Fibroblast of skin of abdomen (primary cell): ENCODE measurements at places on chromosomes 5 and 9.

DNA sequence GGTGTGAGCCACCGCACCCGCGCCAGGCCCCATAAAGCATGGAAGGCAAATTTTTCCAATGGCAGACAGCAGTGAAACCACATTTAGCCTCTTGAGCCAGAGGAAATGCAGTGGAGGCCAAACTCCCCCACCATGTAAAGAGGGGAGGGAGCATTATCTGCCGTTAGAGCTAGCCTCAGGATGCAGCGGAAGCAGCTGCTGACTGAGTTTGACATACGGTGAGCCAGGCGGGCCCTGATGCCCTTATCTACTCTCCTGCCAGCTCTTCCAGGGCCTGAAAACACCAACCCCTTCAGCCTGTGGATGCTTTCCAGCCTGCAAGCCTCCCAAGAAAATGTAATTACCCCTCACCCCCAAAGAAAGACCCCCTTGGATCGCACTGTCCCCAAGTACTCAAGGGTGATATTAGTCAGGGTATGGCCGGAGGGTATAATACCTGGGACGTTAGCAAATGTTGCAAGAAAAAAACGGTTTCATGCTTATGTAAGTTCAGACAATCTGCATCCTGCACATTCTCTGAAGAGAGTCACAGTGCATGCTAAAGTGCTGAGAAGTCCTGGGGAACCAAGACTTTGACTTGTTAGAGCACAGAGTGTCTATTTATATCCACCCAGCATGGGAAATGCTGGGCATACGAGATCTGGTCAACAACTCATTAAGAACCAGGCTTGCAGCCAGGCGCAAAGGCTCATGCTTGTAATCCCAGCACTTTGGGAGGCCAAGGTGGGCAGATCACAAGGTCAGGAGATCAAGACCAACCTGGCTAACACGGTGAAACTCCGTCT lies 11.3 kb upstream of the GGTA1 start:
- DNase-seq, result no peak

- no peak for DNase-seq
Measured at GRCh38 chr5:13503017-13503416, 441.5 kb downstream of the DNAH5 start.

- no peak for DNase-seq
Measured at GRCh38 chr5:88666761-88667495, 216.1 kb downstream of the MEF2C start.

GRCh38 chr5:90440644-90441043 lies 31.1 kb upstream of the CETN3 start:
- DNase-seq, result no peak

- no peak for DNase-seq
Measured at GRCh38 chr5:178298283-178298807, 65.7 kb upstream of the PHYKPL start.

- no peak for DNase-seq
Measured at GRCh38 chr9:77766587-77766986, 118.5 kb upstream of the GNA14 start.

- DNase-seq, result no peak
Measured at GRCh38 chr9:127651697-127652610, 39.9 kb downstream of the STXBP1 start.

DNA sequence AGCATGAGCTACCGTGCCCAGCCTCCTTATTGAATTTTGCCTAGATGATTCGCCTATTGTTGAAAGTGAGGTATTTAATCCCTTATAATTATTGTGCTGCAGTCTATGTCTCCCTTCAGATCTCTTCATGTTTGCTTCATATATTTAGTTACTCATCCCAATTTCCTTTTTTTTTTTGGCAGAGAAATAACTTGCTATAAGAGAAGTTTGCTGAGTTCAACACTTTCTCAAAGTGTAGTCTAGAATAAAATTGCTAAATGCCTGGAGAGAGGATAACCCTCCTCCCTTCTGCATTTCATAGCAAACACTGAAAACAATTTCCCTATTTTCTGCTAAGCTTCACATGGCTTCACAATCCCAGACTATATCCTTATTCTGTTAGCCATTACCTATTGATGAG lies 136.6 kb upstream of the CD180 start:
- DNase-seq, result no peak

GRCh38 chr9:129336601-129337331 lies 158.7 kb upstream of the IER5L start:
- DNase-seq, result peak; percentile 86

DNA sequence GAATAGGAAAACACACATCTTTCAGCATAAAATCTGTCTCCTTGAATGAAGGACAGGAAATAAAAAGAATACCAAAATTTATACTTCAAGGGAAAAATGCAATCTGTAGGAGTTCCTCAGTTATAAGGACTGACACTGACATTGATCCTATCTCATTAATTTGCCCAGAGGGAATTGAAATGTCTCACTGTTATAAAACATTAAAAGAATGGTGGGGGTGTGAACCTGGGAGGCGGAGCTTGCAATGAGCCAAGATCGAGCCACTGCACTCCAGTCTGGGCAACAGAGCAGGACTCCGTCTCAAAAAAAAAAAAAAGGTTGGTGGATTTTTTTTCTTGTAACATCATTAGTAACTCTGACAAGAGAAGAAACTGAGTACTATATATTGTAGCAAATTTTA lies 60.8 kb downstream of the TTLL11 start:
- DNase-seq, result no peak

DNA sequence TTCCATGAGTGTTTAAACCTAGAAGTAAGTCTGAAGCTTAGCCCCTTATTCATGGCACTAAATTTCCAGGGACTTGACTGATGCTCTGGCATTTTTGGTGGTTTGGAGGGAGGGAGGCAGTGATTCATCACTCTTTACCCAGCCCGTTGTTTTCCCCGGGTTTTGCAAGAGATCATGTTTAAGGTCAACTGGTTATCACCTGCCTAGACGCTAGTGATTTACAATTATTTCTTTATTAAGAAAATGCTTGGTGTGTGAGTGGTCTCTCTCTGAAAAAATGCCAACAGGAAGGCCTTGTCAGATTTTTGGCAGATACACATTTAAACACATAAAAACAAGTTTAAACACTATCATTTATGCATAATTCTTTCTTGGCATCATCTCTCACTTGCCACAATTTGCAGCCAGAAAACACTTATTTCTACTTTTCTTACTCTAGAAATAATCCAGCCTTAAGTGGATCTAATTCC lies 737.9 kb upstream of the ZNF608 start:
- DNase-seq, result peak; percentile 93

- peak; percentile 25 for DNase-seq
Measured at GRCh38 chr5:142110046-142110531, 1.5 kb downstream of the NDFIP1 start.

- DNase-seq, result no peak
Measured at GRCh38 chr5:181052672-181053487, 12.8 kb downstream of the BTNL9 start.

DNA sequence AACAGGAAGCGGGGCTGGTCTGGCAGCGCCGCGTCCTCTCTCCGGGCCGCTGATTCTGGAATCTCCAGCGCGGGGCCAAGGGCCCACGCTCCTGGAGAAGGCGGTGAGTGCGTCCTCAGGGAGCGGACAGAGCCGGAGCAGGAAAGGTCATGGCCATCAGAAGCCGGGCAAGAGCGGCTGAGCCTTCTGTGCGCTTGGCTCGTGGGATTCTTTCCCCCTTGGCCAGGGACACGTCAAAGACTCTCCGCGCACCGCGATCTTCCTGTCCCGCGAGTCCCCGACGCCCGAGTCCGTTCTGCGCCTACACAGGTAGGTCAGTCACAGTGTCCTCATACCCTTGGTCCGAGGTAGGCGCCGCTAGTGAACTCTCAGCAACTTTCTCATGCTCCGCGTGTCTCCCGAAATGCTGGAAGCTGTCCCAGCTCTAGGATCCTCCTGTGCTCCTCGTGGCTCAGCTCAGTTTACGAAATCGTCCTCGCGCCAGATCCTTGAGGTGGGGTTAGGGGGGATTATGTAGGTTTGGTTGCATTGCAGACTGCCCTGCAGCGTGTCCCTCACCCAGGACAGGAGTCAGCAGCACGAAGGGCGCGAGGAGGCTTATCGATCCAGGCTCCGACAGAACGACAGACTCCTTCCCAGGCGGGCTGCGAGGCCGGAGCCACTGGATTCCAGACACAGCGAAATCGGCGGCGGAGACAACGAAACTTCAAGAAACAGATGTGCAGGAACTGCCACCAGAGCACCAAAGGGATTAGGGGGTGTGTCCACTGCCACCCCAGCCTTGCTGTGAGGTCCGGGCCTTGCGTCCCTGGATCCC lies 8.7 kb downstream of the LHX6 start:
- peak; percentile 14 for DNase-seq
